ENCODE measurements at places on chromosomes 4 and X.

DNA sequence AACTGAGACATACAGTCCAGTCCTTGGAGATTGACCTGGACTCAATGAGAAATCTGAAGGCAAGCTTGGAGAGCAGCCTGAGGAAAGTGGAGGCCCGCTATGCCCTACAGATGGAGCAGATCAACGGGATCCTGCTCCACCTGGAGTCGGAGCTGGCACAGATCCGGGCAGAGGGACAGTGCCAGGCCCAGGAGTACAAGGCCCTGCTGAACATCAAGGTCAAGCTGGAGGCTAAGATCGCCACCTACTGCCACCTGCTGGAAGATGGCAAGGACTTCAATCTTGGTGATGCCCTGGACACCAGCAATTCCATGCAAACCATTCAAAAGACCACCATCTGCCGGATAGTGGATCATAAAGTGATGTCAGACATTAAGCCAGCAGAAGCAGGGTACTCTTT, 20.4 kb upstream of the FRMPD3 start:
- DNase-seq = no peak

- DNase-seq = no peak
Observed at GRCh38 chr4:102843938-102844337, 16.6 kb upstream of the UBE2D3 start.

DNA sequence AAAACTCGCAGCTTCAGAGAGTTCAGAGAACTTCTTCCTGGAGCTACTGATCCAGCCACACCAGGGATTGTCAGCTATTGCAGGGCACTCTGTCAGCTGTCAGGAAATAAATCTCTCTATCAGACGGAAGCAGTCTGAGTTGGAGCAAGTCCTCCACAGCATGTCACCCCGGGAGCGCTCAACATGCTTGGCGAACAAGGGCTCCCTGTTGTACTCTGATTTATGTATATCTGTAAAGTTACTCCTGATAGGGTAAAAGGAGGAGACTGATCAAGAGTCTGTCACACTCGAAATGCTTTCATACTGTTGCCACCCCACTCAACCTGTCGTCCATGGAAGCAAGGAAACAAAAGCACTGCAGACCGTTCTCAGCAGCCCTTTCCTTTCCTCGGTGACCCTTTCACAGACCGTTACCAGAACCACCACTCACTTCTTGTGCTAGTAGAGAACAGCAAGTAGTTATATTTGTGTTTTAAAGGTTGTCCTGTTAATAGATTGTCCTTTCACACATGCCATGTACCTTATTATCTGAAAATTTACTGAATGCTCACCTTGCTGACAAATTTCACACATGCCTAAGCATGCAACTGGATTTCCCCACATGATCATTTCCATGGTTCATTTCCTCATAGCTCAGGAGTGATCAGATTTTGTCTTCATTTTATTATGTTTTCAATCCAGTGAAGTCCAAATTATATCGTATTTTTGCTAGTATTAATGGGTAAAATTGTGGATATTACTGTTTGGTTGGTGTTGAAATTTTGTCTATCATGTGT, 2108.9 kb upstream of the TENM3 start:
- DNase-seq = no peak

GRCh38 chrX:2478546-2479419, 22.0 kb downstream of the DHRSX start:
- no peak for DNase-seq

DNA sequence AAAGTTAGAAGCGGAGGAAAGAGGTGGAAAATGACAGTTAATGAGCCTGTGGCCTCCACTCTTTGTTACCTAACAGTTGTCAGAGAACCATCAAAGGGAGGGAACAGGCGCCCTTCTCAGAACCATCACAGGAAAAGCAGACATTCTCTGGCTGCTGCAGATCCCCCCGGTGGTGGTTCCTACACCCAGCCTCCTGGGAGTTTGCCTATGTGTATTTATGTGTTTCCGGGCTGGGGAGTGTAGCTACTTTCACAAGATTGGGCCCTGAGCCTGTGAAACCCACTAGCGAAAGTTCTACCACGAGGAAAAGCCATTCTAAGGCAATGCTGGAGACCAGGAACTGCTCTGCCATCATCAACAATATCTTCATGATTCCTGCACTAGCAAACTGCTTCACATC, 52.7 kb upstream of the BCOR start:
- DNase-seq = no peak

DNA sequence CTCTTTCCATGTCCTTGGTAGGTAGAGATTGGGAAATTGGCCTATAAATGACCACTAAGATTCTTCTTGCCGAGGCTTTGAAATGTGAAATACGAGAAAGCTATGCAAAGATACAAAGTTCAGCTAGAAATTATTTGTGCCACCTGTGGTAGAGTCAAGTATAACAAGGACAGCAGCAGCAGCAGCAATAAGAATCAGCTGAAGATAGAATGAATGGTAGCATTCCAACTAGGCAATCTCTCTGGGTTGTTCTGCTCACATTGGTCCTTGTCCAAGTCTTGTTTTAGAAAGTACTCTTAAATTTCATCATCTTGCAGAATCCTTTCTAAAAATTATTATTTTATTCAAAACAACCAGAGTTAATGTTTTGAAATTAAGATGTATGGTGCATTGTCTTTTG, 67.8 kb upstream of the PCDH10 start:
- DNase-seq = no peak

- DNase-seq = no peak
Observed at GRCh38 chr4:56127716-56128115, 179.0 kb downstream of the CEP135 start.

GRCh38 chrX:16185725-16186136, 18.4 kb downstream of the MAGEB17 start:
- DNase-seq = no peak

- DNase-seq = no peak
Observed at GRCh38 chr4:139734201-139734874, 68.7 kb downstream of the MGST2 start.

DNA sequence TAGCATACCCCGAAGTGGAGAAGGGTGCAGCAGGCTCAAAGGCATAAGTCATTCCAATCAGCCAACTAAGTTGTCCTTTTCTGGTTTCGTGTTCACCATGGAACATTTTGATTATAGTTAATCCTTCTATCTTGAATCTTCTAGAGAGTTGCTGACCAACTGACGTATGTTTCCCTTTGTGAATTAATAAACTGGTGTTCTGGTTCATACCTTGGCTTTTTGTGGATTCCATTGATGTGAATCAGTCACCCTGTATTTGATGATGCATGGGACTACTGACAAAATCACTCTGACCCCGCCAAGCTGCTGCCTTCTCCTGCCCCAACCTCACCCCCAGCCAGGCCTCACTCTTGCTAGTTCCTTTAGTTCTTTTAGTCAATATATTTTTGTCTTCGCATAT, 32.7 kb downstream of the F9 start:
- no peak for DNase-seq

DNA sequence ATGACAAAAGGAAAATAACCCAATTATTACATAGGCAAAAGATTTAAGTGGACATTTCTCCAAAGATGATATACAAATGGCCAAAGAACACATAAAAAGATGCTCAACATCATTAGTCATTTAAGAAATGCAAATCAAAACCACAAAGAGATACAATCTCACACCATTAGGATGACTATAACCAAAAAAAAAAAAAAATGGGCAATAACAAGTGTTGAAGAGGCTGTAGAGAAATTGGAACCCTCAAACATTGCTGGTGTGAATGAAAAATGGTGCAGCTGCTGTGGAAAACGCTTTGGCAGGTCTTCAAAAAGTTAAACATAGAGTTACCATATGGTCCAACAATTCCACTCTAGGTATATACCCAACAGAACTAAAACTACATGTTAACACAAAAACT, 5.6 kb upstream of the PRDX4 start:
- no peak for DNase-seq

DNA sequence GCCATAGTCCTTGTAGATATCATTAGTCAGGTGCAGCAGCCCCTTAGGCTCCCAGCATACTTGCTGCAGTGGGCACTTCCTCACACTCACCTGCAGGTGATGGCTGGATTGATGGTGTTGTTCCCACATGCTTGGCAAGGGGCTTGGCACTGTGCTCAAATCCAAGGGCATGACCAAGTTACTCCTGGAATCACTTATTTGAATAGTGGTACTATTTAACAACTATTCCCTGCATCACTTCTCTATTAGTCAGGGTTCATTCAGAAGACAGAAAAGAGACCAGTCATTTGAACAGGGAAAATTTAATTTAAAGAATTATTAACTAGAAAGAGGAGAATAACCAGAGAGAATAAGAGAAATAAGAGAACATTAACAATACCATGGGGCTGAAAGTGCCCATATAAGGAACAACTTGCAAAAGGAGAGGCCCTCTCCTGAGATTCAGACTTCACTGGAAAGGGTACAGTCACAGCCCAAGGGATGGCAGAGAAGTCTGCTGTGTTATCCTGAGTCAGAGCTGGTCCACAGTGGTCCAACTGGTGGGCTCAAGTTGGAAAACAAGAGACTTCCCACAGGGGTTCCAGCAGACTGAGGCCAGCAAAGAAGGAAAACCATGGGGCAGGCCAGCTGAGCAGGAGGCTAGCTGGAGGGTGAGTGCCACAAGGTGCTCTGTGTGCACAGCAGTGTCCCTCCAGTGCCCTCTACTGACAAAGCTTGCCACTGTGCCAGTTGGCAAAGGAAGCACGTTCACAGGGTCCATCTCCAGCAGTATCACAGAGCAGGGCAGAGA, 9.8 kb downstream of the SPP1 start:
- DNase-seq = peak; percentile 76

DNA sequence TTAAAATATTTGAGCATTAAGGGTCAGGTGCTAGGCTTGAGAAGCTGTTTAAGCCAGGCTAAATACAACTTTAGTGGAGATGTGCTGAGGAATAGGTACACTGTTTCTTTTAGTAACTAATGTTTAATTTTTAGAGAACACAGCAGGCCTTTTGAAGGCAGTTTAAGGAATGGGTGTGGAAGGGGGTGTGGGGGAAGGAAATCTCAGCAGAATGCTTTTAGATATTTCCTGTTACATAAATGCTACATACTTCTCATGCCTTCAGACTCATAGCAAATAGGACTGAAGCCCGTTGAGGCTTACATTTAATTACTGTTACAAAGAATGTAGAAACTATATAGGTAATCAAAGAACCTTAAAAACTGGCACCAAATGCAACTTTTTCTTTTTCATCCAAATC, 66.3 kb downstream of the WWC2 start:
- no peak for DNase-seq

GRCh38 chrX:19372170-19372546, 28.4 kb downstream of the PDHA1 start:
- peak; percentile 28 for DNase-seq

DNA sequence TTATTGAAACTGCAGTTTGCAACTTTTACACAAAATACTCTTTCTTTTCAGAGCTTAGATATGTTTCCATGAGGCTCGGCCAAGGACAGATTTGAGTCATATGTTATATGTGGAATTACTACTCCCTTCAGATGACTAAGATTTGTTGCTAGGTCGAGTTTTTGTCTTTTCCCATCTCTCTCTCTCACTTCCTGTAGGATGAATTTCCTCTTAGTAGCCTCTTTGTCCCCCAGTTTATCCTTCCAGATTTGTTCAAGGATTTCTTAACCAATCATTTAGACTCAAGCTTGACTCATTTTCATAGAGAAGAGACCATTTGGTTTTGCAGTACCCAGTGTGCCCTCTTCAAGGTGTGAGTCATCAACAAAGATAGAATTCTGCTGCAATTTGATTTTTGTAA, 209.2 kb downstream of the GLUD2 start:
- DNase-seq = no peak

DNA sequence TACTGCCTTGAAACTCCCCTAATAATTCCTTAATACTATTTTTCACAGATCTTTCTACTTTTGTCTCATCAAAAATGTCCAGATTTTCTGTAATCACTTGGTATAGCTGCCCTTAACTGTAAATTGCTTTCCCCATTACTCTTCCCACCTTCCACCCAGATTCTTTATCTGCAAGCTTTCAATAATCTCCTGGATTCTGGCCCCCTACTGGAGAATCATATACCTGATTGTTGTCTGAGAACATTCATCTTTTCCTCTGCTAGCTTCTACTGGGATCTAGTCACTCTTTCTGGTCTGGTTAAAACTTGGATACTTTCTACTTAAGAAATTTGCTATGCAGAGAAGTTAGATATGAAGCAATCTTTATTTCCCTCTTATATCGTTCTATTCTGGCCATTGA, 552.6 kb downstream of the PCDH19 start:
- DNase-seq = no peak

- no peak for DNase-seq
Observed at GRCh38 chrX:43405191-43405590, 250.9 kb upstream of the MAOA start.

DNA sequence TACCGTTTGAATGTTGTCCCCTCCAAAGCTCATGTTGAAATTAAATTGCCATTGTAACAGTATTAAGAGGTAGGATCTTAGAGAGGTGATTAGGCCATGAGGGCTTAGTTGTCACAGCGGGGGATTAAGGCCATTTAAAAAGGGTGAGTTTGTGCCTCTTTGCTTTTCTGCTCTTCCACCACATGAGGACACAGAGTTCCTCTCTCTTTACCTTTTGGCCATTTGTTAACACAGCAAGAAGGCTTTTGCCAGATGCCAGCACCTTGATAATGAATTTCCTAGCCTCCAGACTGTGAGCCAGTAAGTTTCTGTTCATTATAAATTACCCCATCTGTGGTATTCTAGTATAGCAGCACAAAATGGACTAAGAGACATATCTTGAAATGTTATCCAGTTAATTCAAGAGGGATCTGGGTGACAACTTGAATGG, 7.8 kb upstream of the HERC3 start:
- DNase-seq = no peak

GRCh38 chrX:155967653-155968325, 29.7 kb upstream of the IL9R start:
- no peak for DNase-seq

DNA sequence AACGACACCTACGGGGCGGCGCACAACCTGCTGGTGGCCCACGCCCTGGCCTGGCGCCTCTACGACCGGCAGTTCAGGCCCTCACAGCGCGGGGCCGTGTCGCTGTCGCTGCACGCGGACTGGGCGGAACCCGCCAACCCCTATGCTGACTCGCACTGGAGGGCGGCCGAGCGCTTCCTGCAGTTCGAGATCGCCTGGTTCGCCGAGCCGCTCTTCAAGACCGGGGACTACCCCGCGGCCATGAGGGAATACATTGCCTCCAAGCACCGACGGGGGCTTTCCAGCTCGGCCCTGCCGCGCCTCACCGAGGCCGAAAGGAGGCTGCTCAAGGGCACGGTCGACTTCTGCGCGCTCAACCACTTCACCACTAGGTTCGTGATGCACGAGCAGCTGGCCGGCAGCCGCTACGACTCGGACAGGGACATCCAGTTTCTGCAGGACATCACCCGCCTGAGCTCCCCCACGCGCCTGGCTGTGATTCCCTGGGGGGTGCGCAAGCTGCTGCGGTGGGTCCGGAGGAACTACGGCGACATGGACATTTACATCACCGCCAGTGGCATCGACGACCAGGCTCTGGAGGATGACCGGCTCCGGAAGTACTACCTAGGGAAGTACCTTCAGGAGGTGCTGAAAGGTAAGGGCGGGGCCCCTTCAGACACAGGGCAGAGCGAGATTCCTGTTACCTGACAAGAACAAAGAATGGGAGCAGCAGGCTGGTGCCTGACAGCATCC, 11.7 kb downstream of the RPL9 start:
- no peak for DNase-seq

All from hypothalamus (tissue), 51 donors.